ENCODE measurements at places on chromosomes 3 and 15. TPM values are rescaled to one million over a fixed set of nuclear protein-coding genes. Genes with fewer than 3 reads are reported as not detected.

- no peak for DNase-seq
- H3K27ac ChIP-seq = no peak overlapping the region
- peaks cover 14% of the 10 kb centered on the region for H3K4me1 ChIP-seq
- H3K4me3 ChIP-seq = no peak overlapping the region
- H3K36me3 ChIP-seq = no peaks in the 10 kb centered on the region
- no peaks in the 10 kb centered on the region for H3K27me3 ChIP-seq
Observed at GRCh38 chr3:43320288-43320687, 33.9 kb downstream of the SNRK start.

DNA sequence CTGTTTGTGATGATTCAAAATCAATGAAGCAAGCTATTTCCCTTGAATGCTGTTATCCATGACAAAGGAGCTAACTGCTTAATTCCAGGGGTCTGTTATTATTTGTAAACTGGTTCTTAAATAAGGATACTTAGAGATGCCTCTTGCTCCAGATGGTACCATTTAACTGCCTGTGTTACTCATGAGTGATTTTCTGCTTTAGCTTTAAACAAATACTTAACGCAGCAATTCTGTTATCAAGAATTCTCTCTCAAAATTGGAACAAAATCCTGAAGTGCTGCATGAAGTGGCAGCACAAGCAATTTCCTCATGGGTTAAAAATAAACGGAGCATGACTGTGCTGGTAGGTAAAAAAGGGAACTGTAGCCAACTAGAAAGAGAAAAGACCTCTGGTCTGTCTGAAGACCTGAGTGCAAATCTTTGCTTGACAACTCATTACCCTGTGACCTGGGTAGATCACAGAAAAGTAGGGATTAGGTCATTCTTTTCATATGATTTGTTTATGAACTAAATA is 62.5 kb upstream of the GBE1 start:
- no peak overlapping the region for H3K27ac ChIP-seq
- H3K36me3 ChIP-seq = no peaks in the 10 kb centered on the region
- H3K4me3 ChIP-seq = no peak overlapping the region
- no peaks in the 10 kb centered on the region for H3K4me1 ChIP-seq

DNA sequence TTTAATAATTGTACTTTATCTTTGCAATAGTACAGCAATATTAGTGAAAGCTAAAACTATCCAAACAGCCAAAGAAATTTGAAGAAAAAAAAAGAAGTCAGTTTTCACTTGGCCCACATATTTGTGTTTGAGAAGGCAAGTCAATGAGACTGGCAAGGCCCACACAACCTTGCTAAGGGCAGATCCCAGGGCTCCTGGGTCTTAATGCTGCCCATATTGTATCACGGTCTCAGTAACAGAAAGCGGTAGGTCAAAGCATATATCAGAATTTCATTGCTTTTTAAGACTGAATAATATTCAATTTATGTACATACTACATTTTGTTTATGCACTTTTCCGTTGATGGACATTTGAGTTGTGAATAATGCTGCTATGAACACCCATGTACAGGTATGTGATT is 262.0 kb upstream of the TOPAZ1 start:
- no peak for DNase-seq
- no peak overlapping the region for H3K4me3 ChIP-seq
- no peaks in the 10 kb centered on the region for H3K27me3 ChIP-seq
- no peak overlapping the region for H3K27ac ChIP-seq
- no peaks in the 10 kb centered on the region for H3K4me1 ChIP-seq
- no peaks in the 10 kb centered on the region for H3K36me3 ChIP-seq

The SH2D7 gene
- not detected for total RNA-seq

The PIERCE2 gene
- 3.9 TPM for total RNA-seq

The TERC gene
- 8.0 TPM for total RNA-seq

- no peaks in the 10 kb centered on the region for H3K27me3 ChIP-seq
- H3K4me3 ChIP-seq = no peak overlapping the region
- H3K36me3 ChIP-seq = no peaks in the 10 kb centered on the region
- no peak for DNase-seq
Observed at GRCh38 chr3:178900029-178900646, 171.5 kb downstream of the ZMAT3 start.

Measured in left lung (tissue), 14 donors.